Adrenal gland (tissue), 19 donors: ENCODE measurements at places on chromosomes 3 and 15. TPM values are rescaled to one million over a fixed set of nuclear protein-coding genes. Genes with fewer than 3 reads are reported as not detected.

The MAP1A gene
- polyA plus RNA-seq = 3.4 TPM

The SLC24A5 gene
- polyA plus RNA-seq = not detected

The DENND4A gene
- polyA plus RNA-seq = 25.9 TPM

The NCEH1 gene
- polyA plus RNA-seq = 5.8 TPM

The UBA7 gene
- polyA plus RNA-seq = 136 TPM

The ERICH6 gene
- polyA plus RNA-seq = not detected

The TEX9 gene
- 3.9 TPM for polyA plus RNA-seq

The SI gene
- under 0.01 TPM for polyA plus RNA-seq

The AADAC gene
- 26.9 TPM for polyA plus RNA-seq

The STX19 gene
- 0.07 TPM for polyA plus RNA-seq

The STRA6 gene
- 9.4 TPM for polyA plus RNA-seq

The MFAP1 gene
- polyA plus RNA-seq = 9.5 TPM

The ATP13A5 gene
- polyA plus RNA-seq = not detected

The VGLL3 gene
- polyA plus RNA-seq = 1.5 TPM

The KNL1 gene
- 0.77 TPM for polyA plus RNA-seq

The TGM5 gene
- polyA plus RNA-seq = not detected

The NAALADL2 gene
- 4.2 TPM for polyA plus RNA-seq

The EXD1 gene
- polyA plus RNA-seq = not detected

The ISLR gene
- 19.2 TPM for polyA plus RNA-seq

The SYNPR gene
- not detected for polyA plus RNA-seq

The SLC2A2 gene
- not detected for polyA plus RNA-seq

The PRR23B gene
- polyA plus RNA-seq = not detected

The SCAANT1 gene
- polyA plus RNA-seq = 1.6 TPM

The SCG5 gene
- 81.2 TPM for polyA plus RNA-seq

The PTX3 gene
- 6.4 TPM for polyA plus RNA-seq

The MUC20 gene
- 20.2 TPM for polyA plus RNA-seq

The CHRM5 gene
- polyA plus RNA-seq = not detected

The NR2F2 gene
- polyA plus RNA-seq = 37.3 TPM

The CCDC33 gene
- 0.30 TPM for polyA plus RNA-seq

The USP8 gene
- 78.4 TPM for polyA plus RNA-seq

The ROBO2 gene
- 2.5 TPM for polyA plus RNA-seq

The CACNA2D2 gene
- 2.0 TPM for polyA plus RNA-seq

The WDR93 gene
- 0.37 TPM for polyA plus RNA-seq

The FAM107A gene
- 4.9 TPM for polyA plus RNA-seq

The AQP9 gene
- polyA plus RNA-seq = 0.44 TPM

The HYAL2 gene
- 109 TPM for polyA plus RNA-seq

The CYP8B1 gene
- not detected for polyA plus RNA-seq

The OXTR gene
- polyA plus RNA-seq = 0.31 TPM

The LMOD3 gene
- 0.08 TPM for polyA plus RNA-seq

The LRRIQ4 gene
- polyA plus RNA-seq = 0.16 TPM

The LRRC31 gene
- polyA plus RNA-seq = not detected

The NEK10 gene
- 0.16 TPM for polyA plus RNA-seq

The RCN2 gene
- polyA plus RNA-seq = 58.6 TPM

The GADL1 gene
- polyA plus RNA-seq = 0.16 TPM

The GPR62 gene
- polyA plus RNA-seq = 0.40 TPM

The CPLX3 gene
- 24.0 TPM for polyA plus RNA-seq

The RNF168 gene
- polyA plus RNA-seq = 9.7 TPM

The ISG20 gene
- 11.7 TPM for polyA plus RNA-seq

The GOLGA6L10 gene
- 4.0 TPM for polyA plus RNA-seq

The PPIP5K1 gene
- 27.4 TPM for polyA plus RNA-seq

The SHF gene
- polyA plus RNA-seq = 19.2 TPM

The TNFAIP8L3 gene
- 2.0 TPM for polyA plus RNA-seq

The PLCH1 gene
- 0.09 TPM for polyA plus RNA-seq

The HDGFL3 gene
- 9.3 TPM for polyA plus RNA-seq

The NAA50 gene
- polyA plus RNA-seq = 233 TPM

The CERS3 gene
- 0.08 TPM for polyA plus RNA-seq

The MCTP2 gene
- 4.7 TPM for polyA plus RNA-seq
